ENCODE measurements at places on chromosomes 3 and 15.

- DNase-seq = no peak
Measured at GRCh38 chr3:159600291-159600690, 388.3 kb upstream of the IL12A start.

DNA sequence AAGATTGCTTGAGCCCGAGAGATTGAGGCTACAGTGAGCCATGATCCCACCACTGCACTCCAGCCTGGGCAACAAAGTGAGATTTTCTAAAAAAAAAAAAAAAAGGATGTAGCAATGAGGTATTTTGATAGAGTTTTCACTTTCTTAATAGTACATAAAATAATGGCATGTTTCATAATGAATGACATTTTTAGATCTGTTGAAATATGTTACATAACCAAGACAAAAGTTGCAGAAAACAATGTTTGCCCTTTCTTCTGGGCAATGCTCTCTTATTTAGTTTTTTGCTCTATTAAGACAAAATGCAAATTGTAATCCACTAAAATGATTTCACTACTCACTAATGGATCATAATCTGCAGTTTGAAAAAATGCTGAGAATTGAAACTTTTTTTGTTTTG lies 4.4 kb upstream of the MAPK6 start:
- DNase-seq = no peak

DNA sequence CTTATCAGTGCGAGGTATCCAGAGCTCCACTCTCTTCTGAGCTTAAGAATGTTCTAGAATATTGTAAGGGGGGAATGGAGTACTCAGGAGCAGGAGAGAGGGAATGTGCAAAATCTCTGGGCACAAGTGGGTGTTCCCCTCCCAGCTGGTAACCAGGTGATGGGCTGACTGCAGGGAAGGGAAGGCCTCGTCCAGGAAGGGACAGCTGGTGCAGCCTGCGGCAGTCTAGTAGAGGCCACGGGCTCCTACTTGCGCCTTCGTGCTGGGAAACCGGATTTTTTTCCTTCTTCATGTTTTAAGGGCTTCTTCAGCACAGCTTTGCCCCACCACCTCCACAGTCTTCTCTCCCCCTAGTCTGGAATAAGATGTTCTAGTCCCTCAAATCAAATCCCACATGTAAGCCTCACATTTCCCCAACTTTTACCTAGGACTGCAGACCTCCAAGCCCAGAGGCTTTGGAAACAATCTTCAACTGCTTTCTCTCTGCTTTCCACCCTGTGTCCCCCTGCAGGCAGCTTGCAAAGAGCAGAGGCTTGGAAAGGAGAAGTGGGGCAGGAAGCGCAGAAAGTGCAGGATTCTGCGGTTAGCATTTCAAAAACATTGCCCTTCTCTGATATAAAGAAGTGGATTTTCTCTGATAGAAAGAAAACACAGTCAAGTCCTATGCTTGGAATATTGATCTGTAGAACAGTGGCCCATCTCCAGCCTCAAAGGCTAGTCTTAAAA lies 11.9 kb upstream of the CGNL1 start:
- peak; percentile 15 for DNase-seq

GRCh38 chr3:49650637-49651036 lies 23.5 kb upstream of the APEH start:
- no peak for DNase-seq

- DNase-seq = no peak
Measured at GRCh38 chr3:72465853-72466252, 382.4 kb downstream of the SHQ1 start.

- DNase-seq = no peak
Measured at GRCh38 chr3:119239206-119239820, 1.4 kb downstream of the B4GALT4 start.

DNA sequence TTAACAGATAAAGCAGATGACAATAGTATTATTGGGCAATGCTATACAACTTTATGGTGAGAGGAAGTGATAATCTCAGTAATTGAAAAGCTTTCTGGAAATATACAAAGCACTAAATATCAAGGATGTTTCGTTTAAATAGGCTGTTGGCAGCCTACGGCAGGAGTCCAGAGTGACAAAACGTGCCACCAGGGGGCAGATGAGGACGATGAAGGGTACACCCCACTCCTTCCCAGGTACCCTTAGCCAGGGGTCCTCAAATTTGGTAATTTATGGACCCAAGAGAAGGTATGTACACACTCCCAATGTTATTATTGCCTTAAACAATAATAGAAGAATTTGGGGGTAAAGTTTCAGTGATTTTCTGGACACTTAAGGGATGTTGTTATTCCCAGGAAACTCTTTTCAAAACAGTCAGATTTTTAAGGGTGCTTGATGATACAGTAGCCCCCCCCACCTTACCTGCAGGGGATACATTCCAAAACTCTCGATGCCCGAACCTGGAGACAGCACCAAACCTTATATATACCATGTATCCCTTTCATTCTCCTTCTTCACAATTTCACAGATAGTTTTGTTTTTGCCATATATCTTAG lies 1.4 kb upstream of the MAGEL2 start:
- DNase-seq = peak; percentile 5

GRCh38 chr3:62919784-62920465 lies 44.7 kb upstream of the CADPS start:
- no peak for DNase-seq

GRCh38 chr3:106512846-106513245 lies 644.0 kb upstream of the CBLB start:
- DNase-seq = no peak

- DNase-seq = no peak
Measured at GRCh38 chr3:119013951-119014350, 20.7 kb downstream of the IGSF11 start.

DNA sequence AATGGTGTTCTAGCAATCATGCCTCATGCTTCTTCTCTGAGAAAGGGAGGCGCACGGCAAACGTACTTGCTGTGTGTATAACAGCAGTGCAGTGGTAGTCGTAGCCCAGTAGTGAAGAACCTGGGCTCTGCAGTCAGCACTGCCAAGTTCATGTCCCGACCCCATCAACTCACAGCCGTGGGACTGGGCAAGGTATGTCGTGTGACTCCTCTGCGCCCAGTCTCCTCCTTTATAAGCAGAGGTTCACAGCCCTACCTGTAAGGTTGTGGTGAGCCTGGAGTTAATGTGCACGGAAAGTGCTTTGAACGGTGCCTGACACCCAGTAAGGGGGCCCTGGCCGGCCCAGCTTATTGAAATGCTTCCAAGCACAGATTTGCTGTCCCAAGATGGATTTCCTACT lies 26.6 kb downstream of the EHD4 start:
- DNase-seq = no peak

DNA sequence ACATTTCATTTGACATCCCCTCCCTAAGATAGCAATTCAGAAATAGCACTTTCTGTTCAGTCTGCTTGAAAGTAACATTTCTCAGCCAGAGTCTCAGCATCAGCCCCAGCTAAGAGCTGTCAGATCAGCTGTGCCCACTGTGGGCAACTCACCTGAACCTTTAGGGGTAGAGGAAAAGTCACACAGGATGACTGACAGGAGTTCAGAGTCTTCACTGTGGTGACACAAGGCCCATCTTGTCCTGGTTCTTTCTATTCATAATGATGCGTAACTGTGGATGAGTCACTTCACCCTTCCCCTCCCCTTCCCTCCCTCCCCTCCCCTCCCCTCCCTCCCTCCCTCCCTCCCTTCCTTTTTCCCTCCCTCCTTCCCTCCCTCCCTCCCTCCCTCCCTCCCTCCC lies 96.1 kb upstream of the RASGRP1 start:
- no peak for DNase-seq

GRCh38 chr15:82950295-82950694 lies 2.2 kb downstream of the HOMER2 start:
- no peak for DNase-seq

GRCh38 chr15:63246691-63247469 lies 30.5 kb upstream of the APH1B start:
- peak; percentile 90 for DNase-seq

- peak; percentile 61 for DNase-seq
Measured at GRCh38 chr15:98650417-98651035, 2.2 kb downstream of the IGF1R start.

- DNase-seq = peak; percentile 75
Measured at GRCh38 chr15:61025308-61025707, 203.8 kb downstream of the RORA start.

DNA sequence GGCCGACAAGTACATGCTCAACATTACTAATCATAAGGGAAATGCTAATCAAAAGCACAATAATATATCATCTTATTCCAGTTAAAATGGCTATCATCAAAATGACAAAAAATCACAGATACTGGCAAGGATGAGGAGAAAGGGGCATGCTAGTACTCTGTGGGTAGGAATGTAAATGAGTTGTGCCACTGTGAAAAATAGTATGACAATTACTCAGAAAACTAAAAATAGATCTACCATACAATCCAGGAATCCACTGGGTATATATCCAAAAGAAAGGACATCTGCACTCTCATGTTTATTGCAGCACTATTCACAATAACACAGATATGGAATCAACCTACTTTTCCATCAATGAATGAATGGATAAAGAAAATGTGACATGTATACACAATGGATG lies 1256.5 kb downstream of the SI start:
- DNase-seq = no peak

GRCh38 chr3:122247825-122248185 lies 64.3 kb downstream of the CASR start:
- DNase-seq = peak; percentile 67

DNA sequence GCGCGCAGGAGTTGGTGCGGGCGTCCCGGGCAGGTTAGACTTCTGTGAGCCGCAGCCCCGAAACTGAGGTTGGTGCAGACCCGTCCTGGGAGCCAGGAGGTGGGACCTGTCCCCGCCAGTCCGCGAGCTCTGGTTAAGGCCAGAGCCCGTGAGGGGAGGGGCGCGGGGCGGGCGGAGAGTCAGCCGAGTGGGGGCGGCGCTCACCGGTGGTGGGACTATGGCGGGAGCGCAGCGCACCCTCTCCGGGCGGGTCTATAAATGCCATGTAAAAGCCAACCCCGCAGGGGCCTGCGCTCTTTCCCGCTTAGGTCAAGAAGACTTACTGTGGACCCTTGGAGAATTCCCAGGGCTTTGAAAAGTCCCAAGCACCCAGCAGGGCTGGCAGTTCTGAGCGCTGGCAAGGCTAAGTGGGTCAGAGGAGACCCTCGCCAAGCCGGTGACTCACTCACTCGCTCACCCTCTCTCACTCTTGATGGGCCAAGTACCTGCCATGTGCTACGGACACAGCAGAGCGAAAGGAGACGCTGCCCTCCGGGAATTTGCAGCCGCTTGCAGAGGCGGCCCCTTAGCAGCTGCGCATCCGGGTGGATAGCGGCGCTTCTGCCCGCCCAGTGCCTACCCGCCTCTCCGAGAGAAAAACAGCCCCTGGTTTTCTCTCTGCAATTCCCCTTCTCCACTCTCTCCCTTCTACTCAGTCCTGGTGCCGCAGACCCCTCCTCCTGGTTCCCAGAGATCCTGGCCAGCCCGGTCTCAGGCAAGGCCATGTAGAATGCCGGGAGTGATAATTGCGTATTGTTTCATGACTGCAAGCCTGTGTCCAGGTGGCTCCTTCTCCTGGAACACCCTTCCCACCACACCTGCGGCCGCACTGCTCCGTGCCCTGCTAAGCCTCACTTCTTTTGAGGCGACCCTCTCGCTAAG lies at the start of gene ALDH1L1:
ALDH1L1 (minus strand) TSS at position 110 of the 921 bp plus-strand sequence. CDS start 19,607 bp downstream, outside the sequence.
- DNase-seq = peak; percentile 10

DNA sequence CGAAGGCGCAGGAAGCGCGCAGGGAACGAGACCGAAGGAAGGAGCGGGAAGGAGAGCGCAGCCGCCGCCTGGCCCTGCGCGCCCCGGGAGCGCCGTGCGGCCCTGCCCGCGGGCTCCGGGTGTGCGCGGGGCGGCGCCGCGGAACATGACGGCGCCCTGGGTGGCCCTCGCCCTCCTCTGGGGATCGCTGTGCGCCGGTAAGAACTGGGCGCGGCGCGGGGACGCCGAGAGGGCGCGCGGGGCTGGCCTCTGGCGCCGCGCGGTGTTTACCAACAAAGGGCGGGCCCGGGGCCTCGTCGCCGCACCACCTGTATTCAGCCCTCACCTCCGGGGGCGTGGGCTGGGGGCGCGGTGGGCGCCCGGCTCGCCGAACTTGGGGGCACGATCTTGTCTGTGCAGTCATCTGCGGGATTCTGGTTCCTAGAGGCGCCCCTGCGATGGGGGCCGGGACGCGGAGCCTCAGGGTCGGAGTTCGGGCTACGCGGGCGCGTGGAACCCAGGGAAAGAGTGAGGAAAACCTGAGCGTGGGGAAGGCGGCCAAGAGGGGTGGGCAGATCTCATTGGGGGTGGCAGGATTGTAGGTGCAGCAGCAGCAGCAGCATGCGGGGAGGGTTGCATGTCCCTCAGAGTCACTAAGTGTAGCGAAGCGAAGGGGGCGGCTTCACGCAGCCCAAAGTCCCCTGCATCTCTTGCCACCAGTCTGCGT lies 641 bp downstream of the ACVR2B start:
- peak; percentile 25 for DNase-seq

- DNase-seq = peak; percentile 92
Measured at GRCh38 chr3:146895026-146895749, 290.0 kb upstream of the PLSCR5 start.

DNA sequence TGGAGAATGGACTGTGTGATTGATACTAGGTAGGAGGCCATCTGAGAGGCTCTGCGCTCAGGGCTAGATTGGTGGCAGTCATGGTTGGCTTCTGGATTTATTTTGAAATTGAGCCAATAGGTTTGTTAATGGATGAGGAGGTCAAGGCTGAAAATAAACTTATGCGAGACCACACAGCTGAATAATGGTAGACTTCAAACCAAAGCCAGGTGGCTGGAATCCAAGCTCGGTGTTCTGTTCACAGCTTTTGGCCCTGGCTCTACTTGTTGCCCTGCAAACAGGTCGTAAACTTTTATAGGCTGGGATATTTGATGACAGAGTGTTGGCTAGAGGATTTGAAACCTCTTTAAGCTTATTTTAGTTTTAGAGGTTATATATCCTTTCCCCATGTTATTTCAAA lies 160.4 kb downstream of the CHL1 start:
- DNase-seq = no peak

DNA sequence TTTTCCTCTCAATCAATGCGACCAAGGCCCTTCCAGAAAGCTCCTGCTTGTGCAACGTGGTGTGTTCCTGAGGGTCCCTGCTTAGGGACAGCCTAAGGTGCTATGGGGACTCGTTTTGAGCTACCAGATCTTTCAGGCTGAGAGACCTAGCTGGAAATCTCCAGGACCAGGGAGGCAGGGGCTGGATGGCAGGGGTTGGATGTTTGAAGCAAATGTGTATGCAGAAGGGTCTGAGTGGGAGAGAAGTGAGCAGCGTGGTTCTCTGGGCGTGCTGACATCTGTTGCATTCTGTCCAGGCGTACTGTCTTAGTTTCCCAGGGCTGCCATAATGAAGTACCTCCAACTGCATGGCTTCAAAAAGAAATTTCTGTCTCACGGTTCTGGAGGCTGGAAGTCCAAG lies 31.7 kb upstream of the SLCO2A1 start:
- no peak for DNase-seq

DNA sequence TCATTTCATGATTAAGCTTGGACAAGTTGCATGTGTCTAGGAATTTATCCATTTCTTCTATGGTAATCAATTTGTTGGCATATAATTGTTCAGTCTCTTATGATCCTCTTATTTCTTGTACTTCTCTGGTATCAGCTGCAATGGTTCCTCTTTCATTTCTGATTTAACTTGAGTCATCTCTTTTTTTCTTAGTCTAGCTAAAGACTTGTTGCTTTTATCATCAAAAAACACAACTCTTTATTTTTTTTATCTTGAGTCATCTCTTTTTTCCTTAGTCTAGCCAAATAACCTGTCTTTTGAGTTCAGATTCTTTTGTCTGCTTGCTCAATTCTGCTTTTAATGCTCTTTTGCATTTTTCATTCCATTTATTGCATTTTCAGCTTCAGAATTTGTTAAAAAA lies 37.3 kb downstream of the UBE3A start:
- no peak for DNase-seq
